ENCODE measurements at places on chromosomes 13 and 19. TPM values are rescaled to one million over a fixed set of nuclear protein-coding genes. Genes with fewer than 3 reads are reported as not detected.
A peak's percentile ranks its signal among the peaks of the same experiment; 100 is the strongest.

GRCh38 chr13:103663996-103664395 is 597.8 kb upstream of the SLC10A2 start:
- no peak for DNase-seq

Gene LRP3
- total RNA-seq, result 7.5 TPM

GRCh38 chr19:35013041-35013819 is 13.1 kb downstream of the GRAMD1A start:
- DNase-seq, result peak; percentile 76

GRCh38 chr13:84466461-84466860 is 584.2 kb upstream of the SLITRK1 start:
- DNase-seq, result no peak

Gene ZNF578
- 3.8 TPM for total RNA-seq

GRCh38 chr19:46388311-46389095 is 24.9 kb downstream of the CCDC8 start:
- no peak for DNase-seq

- peak; percentile 46 for DNase-seq
Observed at GRCh38 chr13:60448907-60449510, 52.0 kb downstream of the TDRD3 start.

Gene FCER2
- total RNA-seq, result not detected

Gene FCAR
- not detected for total RNA-seq

- DNase-seq, result no peak
Observed at GRCh38 chr13:80931766-80932165, 590.8 kb upstream of the SPRY2 start.

Gene LGALS14
- total RNA-seq, result not detected

GRCh38 chr13:91904005-91904404 is 505.6 kb downstream of the GPC5 start:
- DNase-seq, result no peak

DNA sequence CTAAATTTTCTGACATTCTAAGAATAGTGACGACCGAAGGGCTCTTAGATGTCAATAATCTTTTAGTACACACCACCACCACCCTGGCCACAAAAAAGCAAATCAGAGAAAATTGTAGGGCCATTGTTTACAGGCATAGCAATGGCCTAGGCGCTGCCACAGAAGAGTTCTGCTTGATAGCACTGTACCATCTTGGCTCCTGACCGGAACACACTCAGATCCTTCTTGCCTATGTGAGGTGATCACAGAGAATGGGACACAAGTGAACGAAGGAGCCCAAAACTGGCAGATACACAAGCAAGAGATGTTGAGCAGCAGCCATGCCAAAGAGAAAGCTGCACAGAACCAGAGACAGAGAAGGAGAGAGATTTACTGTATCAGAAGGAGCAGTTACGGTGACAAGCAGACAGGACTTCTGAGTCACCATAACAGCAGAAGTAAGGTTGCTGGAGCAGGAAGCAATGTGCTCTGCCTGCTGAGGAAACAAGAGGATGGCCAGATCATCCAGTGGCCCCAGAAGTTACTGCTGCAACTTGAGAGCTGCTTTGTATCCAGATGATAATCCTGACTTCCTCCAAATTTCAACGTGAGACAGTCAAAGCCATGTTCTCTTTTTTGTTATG is 105.2 kb downstream of the SLITRK6 start:
- no peak for DNase-seq

Gene MBD3L3
- total RNA-seq, result not detected
